Suppressor macrophage (primary cell): ENCODE measurements at places on chromosomes 1 and 21.

DNA sequence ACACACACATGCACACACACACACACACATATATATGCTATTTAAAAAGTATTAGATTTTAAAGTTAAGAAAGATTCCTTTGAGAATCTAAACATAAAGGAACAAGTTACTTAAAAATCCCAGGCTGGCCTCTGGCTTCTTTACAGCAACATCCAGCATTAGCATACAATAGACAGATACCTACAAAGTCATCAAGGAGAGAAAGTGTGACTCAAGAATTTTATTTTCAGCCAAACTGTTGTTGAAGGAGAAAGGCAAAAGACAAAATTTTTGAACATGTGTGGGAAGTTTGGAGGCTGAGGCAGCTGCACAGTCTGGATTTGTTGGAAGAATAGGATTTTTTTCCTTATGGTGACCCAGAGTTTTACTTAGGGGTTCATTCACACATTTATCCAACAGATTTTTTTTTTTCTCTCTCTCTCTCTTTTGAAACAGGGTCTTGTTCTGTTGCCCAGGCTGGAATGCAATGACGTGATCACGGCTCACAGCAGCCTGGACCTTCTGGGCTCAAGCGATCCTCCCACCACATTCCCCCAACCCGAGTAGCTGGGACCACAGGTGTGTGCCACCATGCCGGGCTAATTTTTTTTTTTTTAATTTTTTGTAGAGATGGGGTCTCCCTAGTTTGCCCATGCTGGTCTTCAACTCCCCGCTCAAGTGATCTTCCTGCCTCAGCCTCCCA, 24.0 kb upstream of the SPOCD1 start:
- DNase-seq: no peak

- no peak for DNase-seq
These were observed 7.9 kb upstream of the OPRD1 start for GRCh38 chr1:28804071-28804470.

GRCh38 chr1:156898161-156898566, 4.6 kb downstream of the PEAR1 start:
- DNase-seq: peak; percentile 43

- DNase-seq: no peak
These were observed 51.0 kb downstream of the SGIP1 start for GRCh38 chr1:66585002-66585401.

DNA sequence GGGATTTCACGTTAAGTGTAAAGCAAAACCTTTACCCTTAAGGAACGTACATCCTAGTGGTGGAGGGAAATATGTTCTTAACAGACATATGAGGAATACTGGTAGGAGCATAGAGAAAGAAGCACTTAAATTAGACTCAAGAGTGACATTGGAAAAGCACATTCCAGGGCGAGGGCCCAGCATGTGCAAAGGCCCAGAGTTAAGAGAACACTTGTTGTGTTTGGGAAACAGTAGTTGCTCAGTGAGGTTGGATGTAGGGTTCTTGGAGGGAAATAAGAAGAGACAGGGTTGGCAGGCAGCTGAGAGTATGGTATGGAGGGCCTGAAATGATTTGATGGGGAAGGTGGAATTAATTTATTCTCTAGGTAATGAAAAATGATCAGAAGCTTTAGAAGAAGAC, 115.5 kb downstream of the CNIH3 start:
- no peak for DNase-seq

DNA sequence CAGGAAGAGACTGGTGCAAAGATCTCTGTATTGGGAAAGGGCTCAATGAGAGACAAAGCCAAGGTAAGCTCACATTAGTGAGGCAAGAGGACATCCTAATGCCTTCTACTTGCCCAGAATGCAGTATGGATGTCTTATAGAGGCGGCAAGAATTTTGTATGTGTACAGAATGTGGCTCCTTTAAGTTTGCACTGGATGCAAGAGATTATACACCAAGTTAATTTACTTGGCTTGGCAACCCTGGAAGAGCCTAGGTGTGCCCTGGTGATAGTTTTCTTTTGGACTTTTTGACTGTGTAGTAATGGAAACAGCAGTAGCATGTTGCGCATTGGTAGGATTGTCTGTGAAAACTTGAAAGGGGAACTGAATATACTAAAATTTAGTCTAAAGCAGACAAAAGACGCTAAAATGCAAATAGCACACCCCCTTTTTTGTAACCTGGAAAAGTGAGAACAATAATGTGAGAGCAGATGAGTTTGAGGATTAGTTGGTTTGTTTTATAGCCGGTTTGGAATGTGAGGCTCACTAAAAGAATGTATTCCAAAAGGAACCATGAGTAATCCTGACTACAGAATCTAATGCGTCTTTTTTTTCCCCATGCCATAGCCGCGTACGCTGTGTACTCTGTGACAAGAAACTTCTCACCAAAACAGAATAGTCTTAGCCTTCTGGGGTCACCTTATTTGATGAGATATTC, 18.1 kb downstream of the KHDRBS1 start:
- DNase-seq: no peak

- DNase-seq: no peak
These were observed 31.0 kb upstream of the CLDN14 start for GRCh38 chr21:36510911-36511310.

GRCh38 chr1:1425426-1425752, 4.3 kb upstream of the ANKRD65 start:
- DNase-seq: no peak

DNA sequence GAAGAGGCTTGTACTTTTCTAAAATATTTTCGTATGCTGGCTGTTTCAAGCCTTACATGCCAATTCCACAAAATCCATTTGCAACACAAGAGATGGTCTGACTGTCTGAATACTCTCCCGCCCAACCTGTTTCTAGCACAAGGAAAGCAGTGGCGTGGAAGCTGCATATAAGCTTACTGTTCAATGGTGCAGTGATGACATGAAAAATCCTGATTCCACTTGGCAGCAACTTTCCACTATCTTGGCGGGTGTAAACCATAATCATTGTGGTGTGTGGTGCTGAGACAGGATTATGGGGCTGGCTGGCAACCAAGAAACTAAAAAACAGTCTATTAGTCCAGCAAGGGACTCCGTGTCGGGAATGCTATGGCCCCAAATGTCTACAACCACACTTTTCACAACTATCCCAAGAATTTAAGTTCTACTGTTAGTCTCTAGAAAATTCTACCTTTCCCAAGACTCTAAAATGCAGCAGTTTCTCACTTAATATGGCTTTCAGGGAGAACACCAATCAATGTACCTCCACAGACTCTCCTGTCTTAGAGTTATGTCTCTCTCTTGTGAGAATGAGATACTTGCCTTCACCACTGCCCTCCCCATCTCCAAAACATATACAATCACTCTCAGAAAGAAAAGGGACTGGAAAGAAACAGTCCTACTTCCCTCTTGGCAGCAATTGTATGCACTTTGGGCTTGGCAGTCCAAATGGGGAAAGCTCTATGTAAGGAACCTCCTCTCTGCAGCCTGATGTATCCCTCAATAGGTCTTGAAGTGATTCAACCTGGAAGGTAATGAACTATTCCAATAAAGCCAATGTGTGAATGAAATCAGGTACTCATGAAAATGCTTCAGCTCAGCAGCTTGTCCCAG, 9.5 kb downstream of the COLGALT2 start:
- DNase-seq: no peak
